ENCODE measurements at places on chromosomes 12 and 14.

DNA sequence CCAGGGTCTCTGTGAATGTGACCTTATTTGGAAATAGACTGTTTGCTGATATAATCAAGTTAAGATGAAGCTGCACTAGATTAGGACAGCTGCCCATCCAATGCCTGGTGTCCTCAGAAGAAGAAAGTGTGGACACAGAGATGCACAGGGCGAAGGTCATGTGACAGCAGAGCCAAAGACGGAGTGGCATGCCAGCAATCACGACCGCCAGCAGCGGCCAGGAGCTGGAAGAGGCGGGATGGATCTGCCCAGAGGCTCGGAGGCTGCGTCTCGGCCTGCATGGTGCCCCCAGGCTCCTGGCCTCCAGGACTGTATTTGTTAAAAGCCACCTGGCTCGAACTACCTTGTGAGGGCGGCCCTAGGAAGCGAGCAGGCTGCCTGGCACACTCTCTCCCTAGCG, 76.5 kb downstream of the RFLNA start:
- DNase-seq = no peak

- peak; percentile 96 for DNase-seq
Observed at GRCh38 chr14:21092273-21093011, 6.0 kb downstream of the ZNF219 start.

DNA sequence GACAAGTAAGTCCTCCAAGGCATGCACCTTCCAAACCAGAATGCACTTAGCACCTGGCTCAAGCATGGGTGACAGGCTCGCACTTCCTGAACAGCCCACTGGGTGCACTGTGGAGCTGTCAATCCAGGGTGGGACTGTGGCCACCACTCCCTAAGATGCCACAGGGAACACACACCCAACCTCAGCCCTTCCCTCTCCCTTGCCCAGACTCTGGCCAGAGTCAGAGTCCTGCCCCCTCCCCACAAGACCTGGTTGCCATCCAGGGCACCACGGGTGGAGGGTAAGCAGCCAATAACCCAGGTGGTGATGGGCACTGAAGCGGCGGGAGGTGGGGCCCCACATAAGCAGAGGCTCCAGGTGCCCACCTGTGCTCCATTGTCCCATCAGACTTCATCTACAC, 160.6 kb downstream of the MYRFL start:
- DNase-seq = no peak

DNA sequence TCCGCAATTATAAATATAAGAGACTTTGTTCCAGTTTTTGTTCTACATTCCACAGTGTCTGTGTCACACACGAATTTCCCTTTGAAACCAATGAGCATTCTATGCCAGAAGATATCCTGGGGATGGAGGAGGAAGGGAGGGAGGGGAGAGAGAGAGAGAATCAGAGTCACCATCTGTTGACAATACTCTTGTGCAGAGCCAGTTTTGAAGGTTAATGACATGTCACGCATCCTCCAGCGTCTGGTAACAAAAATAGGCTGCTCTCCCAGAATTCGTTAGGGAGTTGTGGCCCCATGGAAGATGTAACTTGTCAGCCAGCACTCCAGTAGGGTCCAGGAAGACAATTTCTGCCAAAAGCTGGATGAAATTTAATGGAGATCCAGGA, 213.5 kb upstream of the KRR1 start:
- no peak for DNase-seq

DNA sequence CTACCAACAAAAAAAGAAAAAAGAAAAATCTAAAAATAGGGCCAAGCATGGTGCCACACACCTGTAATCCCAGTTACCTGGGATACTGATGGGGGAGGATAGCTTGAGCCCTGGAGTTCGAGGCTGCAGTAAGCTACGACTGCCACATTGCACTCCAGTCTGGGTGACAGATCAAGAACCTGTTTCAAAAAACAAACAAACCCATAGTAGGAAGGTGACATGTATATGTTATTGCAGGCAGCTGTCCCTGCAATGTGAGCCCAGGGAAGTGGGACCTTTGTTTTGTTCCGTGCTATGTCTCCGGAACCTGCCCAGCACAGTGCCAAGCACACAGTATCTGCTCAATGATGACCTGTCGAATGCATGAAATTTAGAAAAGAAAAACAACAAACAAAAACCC, 37.2 kb upstream of the YY1 start:
- no peak for DNase-seq

- no peak for DNase-seq
Observed at GRCh38 chr12:76943008-76943407, 64.2 kb upstream of the CSRP2 start.

GRCh38 chr12:95607642-95608041, 56.4 kb upstream of the USP44 start:
- DNase-seq = no peak

DNA sequence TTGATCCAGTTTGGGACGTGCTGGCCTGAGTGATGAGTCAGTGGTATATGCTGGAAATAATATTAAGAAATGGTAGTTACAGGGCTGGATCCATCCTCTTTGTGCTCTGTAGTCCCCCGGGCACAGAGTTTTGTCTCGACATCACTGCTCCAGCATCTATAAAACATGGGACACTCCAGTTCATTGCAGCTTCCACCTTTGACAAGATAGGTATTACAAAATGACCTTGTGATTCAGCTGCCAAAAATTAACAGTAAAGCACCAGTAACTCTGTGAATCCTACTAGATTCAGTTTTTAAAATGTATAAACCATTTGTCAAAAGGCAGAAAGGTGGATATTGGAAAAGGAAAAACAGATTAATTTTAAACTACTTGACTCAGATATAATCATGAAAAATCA, 14.6 kb upstream of the GNG2 start:
- no peak for DNase-seq

GRCh38 chr14:24321212-24321975, 10.1 kb downstream of the LTB4R start:
- no peak for DNase-seq

GRCh38 chr14:33762161-33762851, 188.6 kb downstream of the EGLN3 start:
- no peak for DNase-seq

DNA sequence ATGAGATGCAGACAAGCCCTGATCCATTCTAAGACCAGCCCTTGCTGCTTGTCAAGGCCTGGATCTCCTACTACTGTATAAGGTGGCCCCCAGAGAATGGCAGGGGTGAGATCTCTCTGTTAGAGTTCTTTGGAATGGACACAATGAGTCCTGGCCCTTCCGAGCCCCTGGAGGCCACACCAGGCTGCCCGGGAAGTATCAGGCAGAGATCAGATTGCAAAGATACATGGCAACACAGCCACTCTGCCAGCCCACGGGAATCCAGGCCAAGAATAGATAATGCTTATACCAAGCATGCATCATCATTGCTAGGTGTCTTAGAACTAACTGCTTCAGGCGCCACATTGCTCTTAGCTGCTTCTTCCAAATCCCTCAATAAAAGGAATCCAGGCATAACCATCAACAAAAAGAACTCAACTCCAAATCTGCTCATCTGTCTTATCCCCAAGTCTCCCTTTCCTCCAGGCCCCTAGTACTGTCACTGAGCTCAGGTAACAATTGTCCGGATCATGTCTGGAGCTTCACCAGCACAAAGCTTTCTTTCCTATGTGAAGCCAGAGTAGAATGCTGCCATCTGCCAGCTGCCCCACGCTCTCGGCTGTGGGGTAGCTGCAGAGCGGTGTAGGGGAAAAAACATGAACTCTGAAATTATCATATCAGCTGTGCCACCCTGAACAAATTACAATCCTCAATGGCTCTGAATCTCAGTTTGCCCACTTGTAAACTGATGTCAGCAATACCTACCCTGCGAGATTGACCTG, 5.5 kb upstream of the VASH1 start:
- no peak for DNase-seq

DNA sequence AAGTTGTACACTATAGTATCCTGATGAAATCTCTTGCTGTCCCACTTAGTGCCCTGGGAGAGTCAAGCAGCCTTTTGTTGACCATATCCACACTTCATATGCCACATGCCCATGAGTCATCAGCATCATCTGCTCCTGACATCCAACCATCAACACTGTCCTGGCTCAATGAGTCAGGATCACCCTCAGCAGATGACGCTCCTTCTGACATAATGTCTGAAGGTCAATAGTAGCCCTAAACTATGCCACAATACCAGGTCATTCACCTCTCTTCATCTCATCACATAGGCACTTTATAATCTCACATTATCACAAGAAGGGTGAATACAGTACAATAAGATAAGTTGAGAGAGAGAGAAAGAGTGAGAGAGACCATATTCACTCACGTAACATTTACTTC, 369.0 kb upstream of the FAR2 start:
- no peak for DNase-seq

GRCh38 chr14:105878554-105878953, 352.2 kb downstream of the TMEM121 start:
- DNase-seq = no peak

- no peak for DNase-seq
Observed at GRCh38 chr12:23753628-23754365, 195.7 kb downstream of the SOX5 start.
